ENCODE measurements at places on chromosomes 7 and 10.

GRCh38 chr7:3404501-3404900, 103.4 kb downstream of the SDK1 start:
- no peak for DNase-seq

DNA sequence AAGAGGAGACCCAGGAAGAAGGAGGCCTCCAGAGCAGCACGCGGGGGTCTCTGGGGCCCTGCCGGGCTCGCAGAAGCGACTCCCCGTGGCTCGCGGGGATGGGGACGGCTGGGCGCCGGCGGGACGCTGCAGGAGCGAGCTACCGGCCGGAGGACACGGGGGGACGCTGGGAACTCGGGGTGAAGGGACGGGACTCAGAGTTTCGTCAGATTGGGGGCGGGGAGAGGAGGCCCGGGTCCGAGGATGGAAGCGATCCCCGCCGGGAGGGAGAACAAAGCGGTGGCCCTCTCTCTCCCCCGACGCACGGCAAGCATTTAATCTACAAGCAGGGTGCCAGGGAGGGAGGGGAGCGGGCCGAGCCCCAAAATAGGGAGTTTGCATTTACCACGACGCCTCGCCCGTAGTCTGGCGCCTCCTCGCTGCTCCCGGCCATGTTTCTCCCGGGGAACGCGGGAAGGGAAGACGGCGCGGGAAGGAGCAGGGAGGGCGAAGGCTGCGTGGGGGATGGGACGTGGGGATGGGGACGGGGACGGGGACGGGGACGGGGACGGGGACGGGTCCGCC, at the start of gene PRTFDC1:
TSS of gene PRTFDC1 (minus strand) at position 464 of the 564 bp plus-strand sequence. CDS start at position 433, 31 bp downstream.
- DNase-seq: peak; percentile 67

DNA sequence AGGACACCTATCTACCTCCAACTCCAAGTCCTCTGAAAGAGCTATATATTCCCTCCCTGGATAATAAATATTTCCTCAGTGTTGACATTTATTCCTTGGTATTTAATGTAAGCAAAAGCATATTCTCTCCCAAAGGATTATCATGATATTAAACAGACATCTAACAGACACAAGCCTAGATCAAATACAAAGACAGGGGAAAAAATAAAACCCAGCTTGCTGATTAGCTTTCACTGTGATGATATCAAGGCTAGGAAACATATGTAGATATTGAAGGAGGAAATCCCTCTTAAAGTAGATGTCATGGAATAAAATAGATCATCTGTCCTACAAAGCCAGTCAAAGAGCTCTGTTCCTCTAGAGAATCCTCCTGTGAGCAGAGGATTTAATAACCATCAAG, 95.2 kb downstream of the CRPPA start:
- DNase-seq: no peak

DNA sequence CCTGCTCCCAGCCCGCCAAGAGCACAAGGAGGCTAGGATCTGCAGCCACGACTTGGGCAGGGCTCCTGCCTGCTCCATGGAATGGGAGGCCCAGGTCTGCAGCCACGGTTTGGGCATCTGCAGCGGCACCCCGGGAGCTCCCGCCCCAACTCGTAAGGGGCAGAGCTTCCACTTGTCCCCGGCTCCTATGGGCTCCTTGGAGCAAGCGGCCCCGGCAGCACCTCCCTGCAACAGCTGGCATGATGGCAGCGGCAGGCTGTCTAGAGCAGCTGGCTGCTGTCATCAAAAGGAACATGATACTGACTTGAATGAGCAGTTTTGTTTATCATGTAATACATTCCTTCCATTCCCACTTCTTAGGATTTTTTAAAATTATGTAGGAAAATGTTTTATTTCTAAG, 684.0 kb upstream of the FOXK1 start:
- no peak for DNase-seq

GRCh38 chr7:95264363-95264891, 59.9 kb downstream of the PON1 start:
- DNase-seq: no peak
